ENCODE measurements at places on chromosomes 13 and 19.
A peak's percentile ranks its signal among the peaks of the same experiment; 100 is the strongest.

DNA sequence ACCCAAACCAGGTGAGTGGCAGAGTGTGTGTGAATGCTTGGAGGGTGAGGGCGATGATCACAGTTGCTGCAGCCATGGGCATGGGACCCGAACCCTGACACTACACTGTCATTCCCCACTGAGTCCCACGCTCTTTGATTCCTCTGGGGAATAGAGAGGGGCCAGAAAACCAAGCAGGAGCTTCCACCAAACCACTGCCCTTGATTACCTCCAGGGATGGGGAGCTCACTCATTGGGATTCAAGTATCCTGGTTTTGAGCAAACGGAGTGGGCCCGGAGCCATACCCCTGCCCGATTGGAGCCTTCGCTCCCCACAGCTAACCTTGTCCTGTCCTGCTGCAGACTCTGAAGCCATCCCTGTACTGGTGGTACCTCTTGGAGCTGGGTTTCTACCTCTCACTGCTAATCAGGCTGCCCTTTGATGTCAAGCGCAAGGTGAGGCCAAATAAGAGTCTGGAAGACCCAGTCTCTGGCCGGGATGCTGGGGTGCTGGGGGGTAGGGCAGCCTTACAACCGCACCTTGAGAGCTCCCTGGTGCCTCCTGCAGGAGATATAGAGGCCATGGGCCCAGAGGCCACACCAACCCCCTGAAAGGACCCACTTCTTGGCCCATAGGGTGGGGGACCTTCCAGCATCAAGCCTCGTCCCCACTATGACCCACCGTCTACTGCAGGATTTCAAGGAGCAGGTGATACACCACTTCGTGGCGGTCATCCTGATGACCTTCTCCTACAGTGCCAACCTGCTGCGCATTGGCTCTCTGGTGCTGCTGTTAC lies 47.3 kb downstream of the CERS4 start:
- DNase-seq = no peak

DNA sequence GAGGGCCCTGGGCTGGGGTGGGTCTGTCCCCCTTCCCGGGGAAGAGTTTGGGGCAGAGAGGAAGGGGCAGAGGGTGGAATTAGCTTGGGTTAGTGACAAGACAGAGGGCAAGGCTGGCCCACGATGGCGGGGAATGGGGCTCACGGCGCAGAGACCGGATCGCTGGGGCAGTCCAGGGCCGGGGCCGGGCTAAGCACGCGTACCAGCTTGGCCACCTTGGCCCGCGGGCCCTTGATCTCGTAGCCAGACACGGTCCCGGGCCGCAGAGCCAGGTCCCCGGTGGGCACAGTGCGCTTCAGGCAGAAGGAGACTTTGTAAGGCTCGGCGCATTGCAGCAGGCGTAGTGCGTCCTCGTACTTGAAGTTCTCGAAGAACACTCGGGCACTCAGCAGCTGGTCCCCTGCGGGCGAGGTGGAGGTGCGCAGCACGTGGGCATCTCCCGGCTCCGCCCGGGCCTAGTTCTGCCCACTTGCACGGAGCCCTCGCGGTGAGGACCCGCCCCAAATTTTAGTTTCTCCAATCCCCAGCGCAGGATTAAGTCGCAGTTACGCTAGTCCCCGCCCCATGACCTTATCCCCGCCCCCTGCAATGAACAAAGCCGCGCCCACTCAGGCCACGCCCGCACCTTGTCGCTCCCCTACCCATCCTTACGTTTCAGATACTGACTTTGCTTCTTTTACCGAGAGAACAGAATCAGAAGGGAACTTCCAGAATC lies 8.6 kb upstream of the HIPK4 start:
- DNase-seq = no peak

DNA sequence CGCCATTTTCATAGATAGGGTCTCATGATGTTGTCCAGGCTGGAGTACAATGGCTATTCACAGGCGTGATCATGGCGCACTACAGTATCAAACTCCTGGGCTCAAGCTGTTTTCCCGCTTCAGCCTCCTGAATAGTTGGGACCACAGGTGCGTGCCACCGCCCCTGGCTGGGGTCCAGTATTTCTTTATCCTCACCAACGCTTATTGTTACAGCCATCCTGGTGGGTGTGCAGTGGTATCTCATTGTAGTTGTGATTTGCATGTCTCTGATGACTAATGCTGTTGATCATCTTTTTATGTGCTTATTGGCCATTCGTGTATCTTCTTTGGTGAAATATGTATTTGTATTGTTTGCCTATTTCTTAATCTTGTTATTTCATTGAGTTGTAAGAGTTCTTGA lies 49.0 kb downstream of the SIPA1L3 start:
- DNase-seq = no peak

GRCh38 chr19:1523412-1524286 lies at the start of gene PLK5:
PLK5 (plus strand) TSS chr19:1524077; CDS start chr19:1526997, 2,920 bp downstream.
- no peak for DNase-seq

- no peak for DNase-seq
Measured at GRCh38 chr19:366951-367350, 22.4 kb upstream of the MIER2 start.

GRCh38 chr19:49441210-49441959 lies at the start of gene SLC17A7:
SLC17A7 (minus strand) TSS chr19:49441527; CDS start chr19:49441379, 148 bp downstream.
- no peak for DNase-seq

DNA sequence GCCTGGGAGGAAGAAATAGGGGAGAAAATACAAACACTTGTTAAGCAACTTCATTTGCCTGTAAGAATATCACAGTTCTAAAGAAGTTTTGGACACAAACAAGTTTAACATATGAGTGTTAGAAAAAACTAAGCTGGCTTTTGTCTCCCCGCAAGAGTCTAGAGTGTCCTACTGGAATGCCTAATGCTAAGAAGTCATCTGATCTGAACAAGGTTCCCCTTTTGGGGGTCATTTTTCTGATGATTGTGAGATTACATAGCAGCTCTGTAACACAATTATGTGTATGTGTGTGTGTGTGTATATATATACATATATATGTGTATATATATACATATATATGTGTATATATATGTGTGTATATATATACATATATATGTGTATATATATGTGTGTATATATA lies 12.7 kb downstream of the DNMT1 start:
- no peak for DNase-seq

DNA sequence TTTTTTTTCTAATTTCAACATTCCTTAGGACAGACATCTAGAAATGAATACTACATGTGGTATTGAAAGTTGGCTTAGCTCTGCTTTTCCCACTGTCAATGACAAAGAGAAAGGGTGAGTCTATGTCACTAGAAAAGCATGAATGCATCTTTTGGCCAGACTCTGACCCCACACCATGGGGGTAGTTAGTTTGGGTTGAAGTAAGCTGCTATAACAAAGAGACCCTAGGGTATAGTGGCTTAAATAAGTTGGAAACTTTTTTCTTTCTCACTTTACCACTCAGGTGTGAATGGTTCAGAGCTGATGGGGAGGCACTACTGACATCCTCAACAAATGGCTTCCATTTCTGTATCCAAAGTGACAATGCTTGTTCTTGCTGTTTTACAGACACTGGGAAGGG lies 161.5 kb downstream of the DLEU7 start:
- DNase-seq = no peak

GRCh38 chr19:12610540-12611360 lies at the start of the genes ZNF490 and ZNF791:
ZNF490 (minus strand) TSS chr19:12610813; CDS start chr19:12610680, 133 bp downstream.
ZNF791 (plus strand) TSS chr19:12610920; CDS start chr19:12611080, 160 bp downstream.
- DNase-seq = peak; percentile 98

DNA sequence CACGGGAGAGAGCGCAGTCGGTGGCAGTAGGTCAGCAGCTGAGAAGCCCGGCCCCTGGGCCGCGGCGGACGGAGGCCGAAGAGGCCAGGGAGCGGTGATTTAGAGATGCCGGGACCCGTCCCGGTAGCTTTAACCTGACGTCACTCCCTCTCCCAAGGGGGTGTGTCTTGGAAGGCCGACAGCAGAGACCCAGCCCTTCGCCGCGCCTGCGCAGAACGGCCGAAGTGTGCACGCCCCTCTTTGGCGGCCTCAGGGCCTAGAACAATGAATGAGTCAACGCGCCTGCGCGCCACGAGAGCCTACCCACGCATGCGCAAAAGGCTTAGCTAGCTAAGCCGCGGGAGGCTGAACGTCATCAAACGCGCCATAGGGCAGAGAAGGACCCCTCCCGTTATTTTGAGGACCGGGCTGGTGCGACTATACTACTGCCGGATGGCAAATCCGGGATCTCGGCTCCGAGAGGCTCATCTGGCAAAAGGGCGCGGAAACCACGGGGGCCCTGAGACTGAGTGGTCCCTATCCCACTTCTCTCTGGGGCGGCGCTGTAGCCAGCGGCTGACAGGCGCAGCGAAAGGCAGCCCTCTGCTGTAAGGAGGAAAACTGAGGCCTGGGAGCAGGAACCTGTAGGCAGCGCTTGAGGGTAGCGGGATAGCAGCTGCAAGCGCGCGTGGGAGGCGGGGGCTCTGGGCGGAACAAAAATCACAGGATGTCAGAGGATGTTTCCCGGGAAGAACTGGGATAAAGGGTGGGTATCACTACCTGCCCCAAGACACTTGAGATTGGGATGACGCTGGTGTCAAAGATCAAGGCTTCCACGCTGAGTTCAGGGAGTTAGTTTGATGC lies at the start of the genes IRGQ and ZNF576:
Gene IRGQ, minus strand, starts transcription at position 136 of the 843 bp plus-strand sequence. CDS start 796 bp downstream, outside the sequence.
Gene ZNF576, plus strand, starts transcription at position 597 of the 843 bp plus-strand sequence. CDS start 514 bp downstream, outside the sequence.
- peak; percentile 100 for DNase-seq

- no peak for DNase-seq
Measured at GRCh38 chr13:105643966-105644365, 891.5 kb downstream of the EFNB2 start.

DNA sequence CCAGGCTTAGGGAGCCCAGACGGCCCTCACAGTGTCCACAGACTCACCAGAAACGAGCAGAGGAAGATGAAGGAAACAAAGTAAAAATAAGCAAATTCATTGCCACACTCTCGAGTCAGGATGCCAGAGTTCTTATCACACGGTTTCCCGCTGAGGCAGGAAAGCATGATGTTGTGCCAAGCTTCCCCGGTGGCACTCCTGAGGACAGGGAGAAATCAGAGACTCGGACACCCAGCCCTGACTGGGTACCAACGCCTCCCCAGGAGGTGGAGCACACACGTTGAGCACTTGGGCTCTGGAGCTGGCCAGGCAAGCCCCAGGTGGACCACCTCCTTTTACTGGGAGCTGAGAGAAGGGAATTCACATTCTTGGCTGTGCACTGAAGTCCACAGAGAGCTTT lies 81.5 kb downstream of the IER2 start:
- DNase-seq = no peak

GRCh38 chr19:42253245-42254088 lies 1.5 kb downstream of the ERF start:
- DNase-seq = peak; percentile 74

GRCh38 chr13:24664726-24665409 lies 15.3 kb upstream of the ATP12A start:
- DNase-seq = no peak

DNA sequence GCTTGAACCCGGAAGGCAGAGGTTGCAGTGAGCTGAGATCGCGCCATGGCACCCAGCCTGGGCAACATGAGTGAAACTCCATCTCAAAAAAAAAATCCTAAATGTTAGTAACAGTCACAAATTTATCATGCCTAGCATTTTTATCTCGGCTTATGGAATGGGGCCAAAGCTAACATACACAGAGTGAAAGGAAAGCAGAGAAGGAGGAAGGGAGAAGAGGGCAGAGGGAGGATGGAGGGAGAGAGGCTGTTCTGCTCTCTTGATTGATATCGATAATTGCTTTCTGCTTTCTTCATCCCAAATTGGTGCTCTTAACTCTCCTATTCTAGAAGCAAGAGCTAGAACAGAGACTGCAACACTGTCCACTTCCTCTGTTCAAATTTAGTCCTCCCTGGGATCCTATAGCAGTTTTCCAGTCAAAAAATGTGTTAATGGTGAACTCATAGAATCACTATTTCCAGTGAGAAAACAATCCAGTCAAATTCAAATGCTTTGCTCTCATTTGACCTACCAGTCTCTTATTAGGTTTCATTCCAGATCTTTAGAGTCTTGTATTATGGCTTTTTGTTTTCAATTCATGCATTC lies 15.8 kb upstream of the TUBGCP3 start:
- no peak for DNase-seq
